ENCODE measurements at places on chromosomes 4 and X.

GRCh38 chrX:39212456-39212855 is 411.2 kb downstream of the MID1IP1 start:
- no peak for DNase-seq

GRCh38 chrX:10989386-10989785 is 121.7 kb upstream of the HCCS start:
- no peak for DNase-seq

DNA sequence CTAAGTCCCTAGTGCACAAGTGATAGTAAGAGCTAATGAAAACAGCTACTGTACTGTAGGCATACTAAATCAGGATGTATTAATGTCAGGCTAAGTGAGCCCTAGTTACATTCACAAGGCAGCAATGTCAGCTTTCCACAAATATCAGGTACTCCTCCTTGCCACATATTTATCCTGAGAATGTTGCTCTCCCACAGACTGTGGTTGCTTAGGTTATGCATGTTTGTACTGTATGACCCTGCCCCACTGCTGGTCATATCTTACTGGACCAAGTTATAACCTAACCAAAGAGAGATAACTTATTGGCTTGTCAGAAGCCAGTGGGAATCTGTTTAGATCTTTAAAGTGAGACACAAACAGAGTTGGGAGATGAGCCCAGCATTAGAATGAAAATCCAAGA is 241.0 kb downstream of the SLC39A8 start:
- DNase-seq, result no peak

- DNase-seq, result no peak
Observed at GRCh38 chr4:47642985-47643760, 158.1 kb downstream of the ATP10D start.

GRCh38 chr4:185128272-185129119 is 14.6 kb upstream of the SLC25A4 start:
- DNase-seq, result no peak

DNA sequence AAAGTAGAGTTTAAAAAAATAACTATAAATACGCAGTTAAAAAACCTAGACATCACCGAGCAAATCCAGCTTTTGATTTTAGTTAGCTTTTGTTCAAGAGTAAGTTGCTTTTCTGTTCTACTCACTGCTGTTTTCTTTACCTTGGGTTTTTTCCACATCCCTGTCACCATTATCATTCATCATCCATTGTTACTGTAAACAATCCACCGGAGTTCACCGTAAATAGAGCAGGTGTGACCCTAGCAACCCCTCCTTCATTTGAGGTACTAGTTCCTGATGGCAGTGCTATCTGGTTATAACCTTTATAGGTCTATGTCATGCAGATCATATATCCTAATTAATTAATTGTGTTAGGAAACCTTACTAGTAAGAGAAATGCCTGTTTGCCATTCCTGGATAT is 43.0 kb upstream of the TEX13D start:
- DNase-seq, result no peak

GRCh38 chr4:112910109-112910736 is 139.2 kb upstream of the ANK2 start:
- DNase-seq, result no peak

- DNase-seq, result no peak
Observed at GRCh38 chrX:93637591-93637990, 35.8 kb downstream of the NAP1L3 start.

- DNase-seq, result no peak
Observed at GRCh38 chr4:51853027-51853682, 10.2 kb downstream of the DCUN1D4 start.

GRCh38 chr4:10006231-10006600 is 15.1 kb downstream of the SLC2A9 start:
- peak; percentile 40 for DNase-seq

DNA sequence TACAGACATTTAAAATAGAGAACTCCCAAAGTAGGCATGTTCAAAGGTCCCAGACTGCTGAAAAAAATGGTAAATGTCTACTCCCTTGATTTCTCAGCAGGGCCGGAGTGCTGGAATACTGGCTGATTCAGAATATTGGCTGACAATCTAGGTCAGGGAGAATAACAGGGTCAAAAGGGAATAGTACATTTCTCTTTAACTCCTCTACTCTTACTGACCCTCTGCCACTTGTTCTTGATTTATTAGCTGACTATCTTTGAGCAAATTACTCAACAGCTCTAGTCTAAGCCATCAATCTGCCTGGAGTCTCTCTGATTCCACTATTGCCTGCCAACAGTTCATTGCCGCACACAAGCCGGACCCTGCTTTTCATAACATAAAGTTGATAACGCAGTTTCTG is 19.7 kb upstream of the NWD2 start:
- no peak for DNase-seq

DNA sequence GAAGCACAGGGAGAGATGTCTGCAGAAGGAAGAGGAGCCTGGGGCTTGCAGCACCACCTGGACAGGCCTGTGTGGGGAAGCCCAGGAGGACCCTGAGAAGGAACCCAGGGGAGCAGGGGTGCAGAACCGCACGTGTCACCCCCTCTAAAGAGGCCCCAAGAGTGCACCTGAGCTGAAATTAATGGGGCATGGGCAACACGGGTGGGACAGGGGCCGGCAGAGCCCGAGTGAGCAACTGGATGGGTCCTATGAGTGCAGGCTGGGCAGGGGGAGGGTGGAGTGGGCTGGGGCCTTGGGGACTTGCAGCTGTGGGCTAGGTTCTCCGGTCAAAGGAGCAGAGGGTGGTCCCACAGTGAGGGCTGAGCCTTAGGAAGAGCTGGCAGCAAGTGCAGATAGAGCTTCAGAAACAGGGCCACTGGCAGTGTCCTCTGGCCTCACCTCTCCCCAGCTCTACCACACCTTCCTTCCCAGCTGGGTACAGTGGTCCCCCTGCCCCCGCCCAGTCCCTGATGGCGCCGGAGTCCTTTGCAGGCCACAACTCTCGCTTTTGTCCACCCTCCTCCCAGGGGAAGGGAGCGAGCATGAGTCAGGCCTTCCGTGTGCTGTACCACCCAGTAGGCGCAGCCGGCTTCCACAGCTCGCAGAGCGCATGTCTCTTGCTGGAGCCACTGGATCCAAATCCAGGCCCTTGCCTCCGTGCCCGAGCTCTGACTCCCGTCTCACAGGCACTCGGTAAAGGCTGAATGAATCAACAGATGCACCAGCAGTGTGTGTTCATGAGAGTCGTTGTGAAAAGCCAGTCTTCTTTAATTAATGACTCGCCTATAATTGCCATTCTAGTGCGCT is 131.6 kb downstream of the HMX1 start:
- no peak for DNase-seq

- no peak for DNase-seq
Observed at GRCh38 chr4:33975995-33976394, 2268.3 kb downstream of the ARAP2 start.

DNA sequence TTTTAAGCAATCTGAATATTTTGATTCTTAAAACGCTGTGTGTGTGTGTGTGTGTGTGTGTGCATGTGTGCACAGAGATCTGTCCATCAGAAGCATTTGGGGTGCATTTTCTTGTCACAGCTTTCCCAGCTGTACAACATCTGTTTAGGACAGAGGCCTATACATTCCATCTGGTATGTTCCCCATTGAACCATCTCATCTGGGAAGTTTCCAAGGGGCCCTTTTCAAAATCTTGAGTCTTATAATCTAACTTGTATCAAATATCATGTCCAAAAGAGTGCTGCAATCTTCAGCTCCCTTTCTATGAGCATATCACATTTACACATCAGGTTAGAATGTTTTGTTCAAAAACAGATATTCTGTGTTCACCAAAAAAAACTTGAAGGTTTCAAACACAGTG is 16.5 kb upstream of the MID1 start:
- no peak for DNase-seq

DNA sequence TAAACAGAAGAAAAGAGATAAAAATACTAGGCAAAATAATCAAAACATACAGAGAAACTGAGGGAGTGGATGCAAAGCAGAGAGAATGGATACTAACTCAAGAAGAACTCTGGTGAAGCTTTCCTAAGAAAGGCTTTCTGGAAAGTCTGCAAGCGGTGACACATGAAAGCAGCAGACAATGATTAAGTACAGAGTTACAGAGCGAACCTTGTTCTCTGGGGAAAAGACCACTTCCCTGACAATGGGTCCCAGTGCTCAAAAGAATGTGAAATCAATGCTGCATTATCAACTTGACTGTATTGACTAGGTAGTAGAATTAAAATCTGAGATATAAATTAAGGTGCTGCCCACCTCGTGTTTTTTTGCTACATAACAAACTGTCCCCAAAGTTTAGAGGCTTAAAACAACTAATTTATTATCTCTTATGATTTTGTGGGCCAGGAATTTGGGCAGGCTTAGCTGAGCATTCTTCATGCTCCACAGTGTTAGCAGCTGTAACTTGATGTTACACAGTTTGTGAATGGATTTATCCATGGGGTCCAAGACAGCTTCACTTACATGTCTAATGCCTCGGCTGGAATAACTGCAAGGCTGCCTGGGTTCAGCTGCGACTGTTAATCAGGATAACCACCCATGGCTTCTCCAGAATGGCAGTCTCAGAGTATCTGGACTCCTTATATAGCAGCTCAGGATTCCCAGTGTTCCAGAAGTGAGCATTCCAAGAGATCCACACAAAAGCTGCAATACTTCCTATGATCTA is 106.9 kb upstream of the INPP4B start:
- no peak for DNase-seq

GRCh38 chr4:59180161-59180560 is 2020.0 kb upstream of the ADGRL3 start:
- DNase-seq, result no peak

- DNase-seq, result no peak
Observed at GRCh38 chr4:111773858-111774257, 371.4 kb upstream of the FAM241A start.

DNA sequence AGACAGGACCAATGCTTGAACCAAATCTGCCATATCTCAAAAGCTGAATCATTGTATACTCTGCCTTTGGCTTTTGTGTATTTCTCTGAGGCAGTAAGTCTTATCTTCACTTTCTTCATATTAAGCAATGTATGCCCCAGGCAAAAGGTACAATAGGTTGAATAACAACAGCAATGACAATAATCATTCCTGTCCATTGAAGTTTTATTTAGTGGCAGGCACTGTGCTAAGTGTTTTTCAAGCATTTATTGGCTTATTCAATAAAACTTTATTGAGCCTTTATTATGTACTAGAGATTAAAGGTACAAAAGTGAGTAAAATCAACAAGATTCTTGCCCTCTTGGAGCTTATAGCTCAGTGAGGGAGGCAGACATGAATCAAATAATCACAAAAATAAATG is 8.2 kb upstream of the CASK start:
- no peak for DNase-seq

- no peak for DNase-seq
Observed at GRCh38 chr4:177728361-177729152, 286.3 kb upstream of the AGA start.

- no peak for DNase-seq
Observed at GRCh38 chrX:2479420-2479780, 21.4 kb downstream of the DHRSX start.

DNA sequence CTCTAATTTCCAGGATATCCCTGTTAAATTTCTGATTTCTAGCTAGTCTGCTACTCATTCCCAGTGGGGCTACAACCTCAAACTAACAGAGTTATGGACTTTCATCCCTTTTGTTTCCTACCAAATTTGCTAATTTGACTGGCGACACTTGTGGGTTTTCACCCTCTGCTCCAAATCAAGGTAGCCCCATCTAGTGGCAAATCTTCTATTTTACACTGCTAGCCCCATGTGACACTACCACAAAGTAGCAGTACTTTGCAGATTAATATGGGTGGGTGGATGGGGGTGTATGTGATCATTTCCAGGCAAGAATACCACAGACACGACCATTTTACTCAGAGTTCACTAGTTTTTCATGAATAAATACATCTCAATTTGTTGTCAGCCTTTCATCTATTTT is 150.3 kb downstream of the MSL3 start:
- DNase-seq, result no peak

GRCh38 chr4:10380735-10381134 is 76.5 kb downstream of the ZNF518B start:
- DNase-seq, result no peak

DNA sequence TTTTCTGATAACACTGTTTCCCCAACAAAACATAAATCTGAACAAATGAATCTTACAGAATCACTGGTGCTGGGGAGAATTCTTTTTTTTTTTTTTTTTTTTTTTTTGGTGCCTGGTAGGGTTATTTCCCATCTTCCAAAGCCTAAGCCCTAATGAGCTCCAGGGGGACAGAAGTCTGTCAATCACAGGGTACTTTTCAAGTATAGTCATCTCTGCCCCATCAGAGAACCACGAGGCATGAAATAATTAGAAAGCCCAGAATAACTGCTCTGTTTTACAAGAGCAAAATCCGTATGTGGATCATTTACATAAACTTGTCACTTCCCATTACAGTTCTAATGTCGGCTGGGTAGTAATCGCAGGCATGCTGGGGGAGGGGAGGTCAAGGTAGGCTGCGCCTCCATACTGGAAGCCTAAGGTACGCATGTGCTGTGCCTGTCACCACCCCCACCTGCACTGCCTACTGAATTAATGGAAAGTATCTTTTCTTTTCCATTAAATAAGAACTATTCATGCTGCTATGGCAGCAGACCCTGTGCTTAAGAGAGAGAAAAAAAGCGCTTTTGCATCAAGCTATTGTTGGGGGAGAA is 164.7 kb upstream of the LEF1 start:
- no peak for DNase-seq

DNA sequence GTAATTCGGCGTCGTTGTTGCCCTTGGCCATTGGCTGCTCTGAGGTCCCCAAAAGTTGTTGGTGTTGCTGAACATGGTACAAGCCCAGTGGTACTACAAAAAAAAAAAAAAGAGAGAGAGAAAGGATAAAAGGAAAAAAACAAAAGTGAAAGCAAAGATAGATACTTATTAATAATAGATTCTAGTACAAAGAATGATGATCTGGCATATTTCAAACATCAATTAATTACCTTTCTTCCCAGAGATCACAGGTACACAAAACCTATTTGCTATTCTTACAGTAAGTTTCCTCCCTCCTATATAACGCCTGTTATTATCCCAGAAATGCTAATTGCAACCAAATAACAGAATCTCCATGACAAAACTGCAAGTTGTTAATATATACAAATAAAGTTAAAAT is 188.9 kb downstream of the FBXW7 start:
- no peak for DNase-seq

All from thoracic aorta (tissue), 2 donors.